ENCODE measurements at places on chromosomes 3 and 15. TPM values are rescaled to one million over a fixed set of nuclear protein-coding genes. Genes with fewer than 3 reads are reported as not detected.

GRCh38 chr3:50620820-50621219 is 3.9 kb downstream of the MAPKAPK3 start:
- no peak for DNase-seq

DNA sequence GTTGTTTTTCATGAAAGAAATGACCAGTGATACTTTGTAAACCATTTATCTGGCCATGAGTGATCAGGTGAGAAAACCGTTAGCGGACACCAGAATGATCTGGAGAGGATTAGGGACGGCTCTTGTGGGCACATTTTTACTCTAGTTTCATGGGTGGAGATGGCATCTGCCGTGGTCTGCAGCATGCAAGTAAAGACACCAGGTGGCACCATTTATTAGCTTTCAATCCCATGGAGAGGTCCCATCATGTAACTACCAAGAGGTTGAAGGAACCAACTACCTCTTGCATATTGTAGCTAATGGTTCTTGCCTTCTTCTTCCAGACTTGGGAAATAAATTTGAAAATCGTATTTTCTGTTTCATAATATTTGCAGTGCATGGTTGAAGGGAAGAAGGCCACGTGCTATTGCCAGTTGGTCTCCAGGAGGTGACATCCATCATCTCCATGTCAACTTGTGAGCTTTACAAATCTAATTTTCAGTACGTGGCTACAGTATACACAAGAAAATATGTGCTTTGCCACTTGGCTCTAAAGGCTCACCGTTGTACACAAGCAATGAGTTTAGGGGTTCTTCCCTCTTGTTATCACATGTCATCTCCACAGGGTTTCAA is 1.5 kb upstream of the MAPKBP1 start:
- peak; percentile 65 for DNase-seq

The MAP6D1 gene
- total RNA-seq: 1.5 TPM

DNA sequence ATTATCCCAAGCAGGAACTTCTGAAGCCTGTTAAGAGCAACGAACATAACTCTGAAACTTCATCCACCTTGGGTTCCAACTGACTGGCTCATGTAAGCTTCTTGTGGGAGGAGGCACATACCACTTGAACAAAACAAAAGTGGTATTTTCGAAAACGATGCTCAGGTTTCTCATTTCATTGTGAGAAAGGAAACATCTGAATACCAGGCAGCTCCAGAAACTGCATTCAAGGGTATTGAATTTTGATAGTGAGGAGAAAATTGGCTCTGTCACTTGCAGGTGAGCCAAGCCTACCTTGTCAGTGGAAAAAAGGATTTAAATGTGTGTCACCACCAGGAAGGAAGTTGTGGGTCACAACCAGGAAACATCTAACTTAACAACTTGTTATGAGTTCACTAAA is 218.1 kb upstream of the SATB1 start:
- no peak for DNase-seq

GRCh38 chr3:153399636-153400035 is 237.6 kb downstream of the RAP2B start:
- no peak for DNase-seq

DNA sequence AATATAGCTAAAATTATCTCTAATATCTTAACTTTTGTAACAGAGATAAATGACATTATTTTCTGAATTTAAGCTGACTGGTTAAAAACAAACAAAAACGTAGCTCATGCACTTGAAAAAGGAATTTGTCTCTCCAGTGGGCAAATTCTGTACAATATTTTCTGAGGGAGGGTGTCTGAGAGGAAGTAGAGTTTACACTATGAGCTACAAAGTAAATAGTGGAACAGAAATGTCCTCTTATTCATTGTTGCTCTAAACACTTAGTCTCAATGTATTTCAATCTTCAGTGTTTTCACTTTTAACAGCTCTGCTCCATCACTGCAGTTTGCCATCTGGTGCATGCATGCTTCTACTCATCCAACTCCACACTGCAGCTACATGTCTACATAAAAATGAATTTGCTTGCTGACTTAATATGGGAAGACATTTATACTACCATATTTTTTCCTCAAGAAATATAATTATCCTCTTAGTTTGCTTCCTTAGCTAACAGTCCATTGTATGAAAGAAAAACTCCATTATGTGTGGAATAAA is 817.4 kb upstream of the LMCD1 start:
- DNase-seq: no peak

DNA sequence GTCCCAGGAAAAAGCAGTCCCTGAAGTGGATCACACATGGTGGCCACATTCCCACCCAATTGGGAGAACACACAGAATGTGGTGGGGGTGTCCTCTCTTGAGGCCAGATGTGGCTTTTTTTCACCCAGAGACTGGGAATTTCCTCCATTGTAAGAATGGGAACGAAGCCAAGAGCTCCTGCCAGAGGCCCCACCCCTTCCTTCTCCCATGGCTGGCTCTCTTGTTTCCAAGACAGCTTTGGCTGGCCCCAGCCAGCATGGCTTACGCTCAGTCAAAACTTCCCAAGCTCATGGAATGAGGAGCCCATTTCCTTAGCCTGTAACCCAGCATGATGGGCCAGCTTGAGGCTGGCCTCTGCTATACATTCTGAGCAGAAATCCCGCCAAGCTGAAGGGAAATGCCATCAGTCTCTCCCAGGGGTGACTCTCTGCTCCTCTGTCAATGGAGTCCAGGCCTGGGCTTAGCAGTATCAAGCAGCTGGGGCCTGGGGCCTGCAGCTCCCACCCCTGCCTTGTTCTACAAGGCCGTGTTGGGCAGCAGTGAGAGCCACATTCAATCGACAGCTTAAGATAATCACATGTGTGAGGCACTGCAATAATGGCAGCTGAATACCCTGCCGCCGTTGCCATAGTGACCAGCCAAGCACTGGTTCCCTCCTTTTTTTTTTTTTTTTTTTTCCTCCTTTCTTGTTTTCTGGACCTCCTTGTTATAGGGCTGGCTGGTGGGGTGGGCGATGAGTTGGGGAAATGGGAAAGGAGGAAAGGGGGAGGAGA is 142.4 kb downstream of the EPHB1 start:
- no peak for DNase-seq
